T-helper 2 cell (primary cell): ENCODE measurements at places on chromosomes 5 and 9.

DNA sequence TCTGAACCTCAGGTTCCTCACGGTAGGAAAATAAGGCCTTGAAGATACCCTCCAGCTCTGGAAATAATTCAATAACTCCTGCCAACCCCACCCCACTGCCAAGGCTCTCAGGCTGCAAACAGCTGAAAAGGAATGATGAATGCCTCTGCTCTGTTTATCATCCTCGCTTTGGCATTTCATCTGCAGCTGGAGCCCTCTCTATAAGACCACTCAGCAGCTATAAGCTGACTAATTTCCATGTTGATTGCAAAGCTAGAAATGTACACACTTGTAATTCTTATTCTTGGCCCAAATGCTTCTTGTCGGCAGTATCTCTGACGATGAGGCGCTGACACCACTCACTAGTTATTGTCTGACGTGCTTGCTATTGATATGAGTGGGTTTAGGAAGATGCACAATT lies 408.4 kb upstream of the NMUR2 start:
- no peak for DNase-seq

GRCh38 chr5:153655201-153655510 lies 164.7 kb downstream of the GRIA1 start:
- no peak for DNase-seq

DNA sequence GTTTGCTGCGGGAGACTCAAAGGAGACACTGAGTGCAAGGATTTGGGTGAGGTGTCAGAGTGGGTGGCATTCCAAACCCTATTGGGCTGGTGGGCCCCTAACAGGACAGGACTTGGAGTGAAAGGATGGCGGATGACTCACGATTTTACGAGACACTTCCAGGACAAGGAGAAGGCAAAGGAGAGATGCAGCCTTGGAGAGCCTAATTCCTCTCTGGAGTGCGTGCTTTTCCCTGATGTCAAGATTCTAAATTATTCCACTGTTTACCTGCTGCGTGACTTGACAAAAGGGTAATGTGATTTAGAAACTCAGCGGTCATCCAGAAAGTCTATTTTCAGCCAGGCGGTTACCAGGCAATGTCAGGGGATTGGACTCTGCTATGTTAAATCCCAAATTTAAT lies 41.6 kb upstream of the CD180 start:
- no peak for DNase-seq

DNA sequence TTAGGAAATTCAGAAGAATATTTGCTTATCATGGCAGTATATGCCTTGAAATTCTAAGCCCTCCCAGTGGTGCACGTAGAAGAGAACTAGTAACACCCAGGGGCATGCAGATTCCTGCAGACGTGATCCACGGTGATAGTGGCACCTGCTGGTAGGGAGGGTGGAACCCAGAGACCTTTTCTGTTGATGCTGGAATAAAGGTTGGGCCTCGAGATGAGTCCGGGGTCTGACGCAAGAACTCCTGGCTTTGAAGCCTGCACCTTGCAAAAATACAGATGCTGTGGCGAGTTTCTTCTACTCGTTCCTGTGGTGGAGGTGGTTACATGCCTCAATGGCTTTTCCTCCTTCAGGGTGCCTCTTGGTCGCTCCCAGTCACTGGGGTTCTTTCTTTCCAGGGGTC lies 39.5 kb upstream of the PHF2 start:
- DNase-seq: no peak

DNA sequence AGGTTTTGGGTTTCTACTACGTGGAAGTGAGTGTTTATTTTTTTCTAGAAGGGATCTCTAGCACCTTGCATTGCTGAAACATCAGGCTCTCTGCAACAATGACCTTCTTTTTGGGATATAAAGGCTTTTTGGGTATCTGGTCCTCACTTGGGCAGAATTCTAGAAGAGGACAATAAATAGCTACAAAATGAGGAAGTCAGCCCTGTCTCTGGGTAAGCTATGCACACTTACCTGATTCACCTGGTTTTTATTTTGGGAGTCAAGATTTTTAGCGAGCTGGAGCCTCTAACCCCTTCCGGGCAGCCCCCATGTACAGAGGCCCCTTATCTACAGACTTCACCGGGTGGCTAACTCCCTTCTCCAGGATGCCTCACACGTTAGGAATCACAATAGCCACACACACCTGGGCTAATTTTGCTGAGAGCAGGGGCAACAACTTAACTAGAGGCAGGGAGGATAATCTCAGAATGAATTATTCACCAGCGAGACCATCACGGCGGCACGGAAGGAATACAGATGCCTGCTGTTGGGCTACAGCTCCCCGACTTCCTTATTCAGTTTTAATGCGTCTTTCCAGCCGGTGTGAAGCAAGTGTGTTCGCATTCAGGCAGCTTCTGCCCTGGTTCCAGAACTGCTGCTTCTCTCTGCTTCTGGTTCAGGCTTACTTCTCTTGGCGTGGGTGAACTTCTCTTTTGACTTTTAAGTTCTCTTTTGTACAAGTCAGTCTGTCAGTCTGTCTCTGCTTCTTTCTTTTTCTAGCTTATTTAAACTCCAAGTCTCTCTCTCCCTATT lies 341.0 kb upstream of the PANK3 start:
- DNase-seq: no peak

DNA sequence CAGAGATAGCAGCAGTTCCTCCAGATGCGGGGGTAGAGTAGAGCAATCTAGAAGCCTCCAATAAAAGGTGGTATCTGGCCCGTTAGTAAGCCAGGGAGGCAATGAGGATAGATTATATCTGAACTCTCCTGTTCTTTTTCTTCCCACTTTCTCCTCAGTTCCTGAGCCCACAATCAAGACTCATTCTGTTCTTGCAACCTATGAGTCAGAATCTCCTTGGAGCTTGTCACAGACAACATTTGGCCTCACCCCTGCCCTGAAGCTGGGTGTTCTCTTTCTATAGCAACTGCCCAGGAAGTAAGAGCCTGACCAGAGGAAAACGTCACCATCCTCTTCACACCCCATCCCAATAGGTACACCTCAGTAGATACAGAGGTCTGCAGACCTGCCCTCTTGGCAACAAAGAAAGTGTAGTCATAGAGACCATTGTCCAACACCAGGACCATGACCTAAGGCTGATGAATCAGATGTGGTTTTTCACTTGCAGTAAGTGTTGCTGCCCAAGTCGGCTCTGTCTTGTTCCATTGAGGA lies 76.3 kb upstream of the PCA3 start:
- DNase-seq: no peak

DNA sequence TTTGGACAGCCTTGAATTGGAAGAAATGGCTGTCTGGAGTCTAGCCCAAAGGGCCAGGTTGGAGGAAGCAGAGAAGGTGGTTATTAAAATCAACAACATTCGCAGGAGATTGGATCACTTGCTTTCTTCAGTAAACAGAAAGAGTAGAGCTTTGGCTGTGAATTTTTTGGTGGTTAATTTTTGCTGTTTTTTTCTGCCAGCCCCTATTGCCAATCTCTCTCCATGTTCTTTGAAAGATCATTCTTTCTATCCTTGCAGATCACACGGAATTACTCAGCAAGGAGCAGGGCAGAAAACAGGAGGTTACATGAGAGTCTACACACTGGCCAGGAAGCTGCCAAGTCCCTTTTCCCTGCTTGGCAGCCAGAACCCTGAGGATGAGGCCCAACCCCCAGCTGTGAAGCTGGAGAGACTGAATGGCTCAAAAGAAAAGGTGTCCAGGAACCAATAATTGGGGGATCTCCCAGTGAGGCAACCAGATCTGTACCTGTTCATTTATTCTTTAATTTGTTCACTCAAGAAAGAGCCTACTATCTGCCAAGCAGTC lies 13.0 kb downstream of the GLRX start:
- DNase-seq: no peak

DNA sequence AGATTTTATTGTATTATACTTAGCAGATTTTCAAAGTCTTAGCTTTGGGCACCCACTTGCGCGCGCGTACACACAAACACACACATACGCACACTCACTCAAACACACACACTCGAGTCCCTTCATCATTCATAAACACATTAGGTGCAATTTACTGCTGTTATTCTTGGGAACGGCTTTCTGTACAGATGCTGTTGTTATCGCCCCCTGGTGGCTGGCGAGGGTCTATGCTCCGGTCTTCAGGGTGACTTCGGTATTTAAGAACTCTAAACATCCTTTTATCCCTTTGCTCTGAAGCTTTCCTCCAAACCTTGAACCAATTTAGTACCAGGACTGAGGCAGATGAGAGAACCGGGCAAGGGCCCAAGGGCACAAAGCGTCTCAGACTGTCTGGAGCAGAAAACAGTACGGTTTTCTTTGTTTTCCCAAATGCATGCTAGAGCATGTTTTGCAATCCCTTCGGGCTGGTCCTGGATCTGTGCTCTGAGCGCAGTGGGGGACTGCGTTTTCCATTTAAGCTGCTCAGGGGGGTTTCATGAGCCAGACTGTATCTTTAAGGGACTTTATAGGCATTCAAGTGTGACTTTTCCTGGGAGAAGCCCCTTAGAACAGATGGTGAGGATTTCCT lies 1.7 kb upstream of the SLIT3 start:
- peak; percentile 63 for DNase-seq

GRCh38 chr9:88818495-88819201 lies 172.6 kb upstream of the S1PR3 start:
- DNase-seq: no peak

DNA sequence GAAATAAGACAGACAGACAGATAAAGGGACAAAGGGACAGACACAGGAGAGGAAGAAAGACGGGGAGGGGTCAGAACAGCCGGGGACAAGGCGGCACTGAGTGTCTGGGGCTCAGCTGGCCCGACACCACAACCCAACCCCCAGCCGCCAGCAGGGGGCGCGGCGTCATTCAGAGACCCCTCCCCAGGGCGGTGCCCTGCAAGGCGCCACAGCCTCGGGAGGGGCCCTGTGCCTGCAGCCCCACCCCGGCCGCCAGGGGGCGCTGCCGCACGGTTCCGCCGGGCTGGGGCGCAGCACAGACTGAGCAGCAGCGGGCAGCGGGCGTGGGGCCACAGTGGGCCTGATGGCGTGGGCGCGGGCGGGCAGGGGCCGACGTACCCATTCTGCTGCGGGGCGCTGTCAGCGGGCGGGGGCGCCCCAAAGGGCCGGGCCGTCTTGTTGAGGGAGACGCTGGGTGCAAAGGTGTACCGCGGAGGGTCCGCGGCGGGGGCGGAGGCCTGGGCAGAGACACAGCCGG lies 5.9 kb downstream of the PDLIM7 start:
- no peak for DNase-seq

DNA sequence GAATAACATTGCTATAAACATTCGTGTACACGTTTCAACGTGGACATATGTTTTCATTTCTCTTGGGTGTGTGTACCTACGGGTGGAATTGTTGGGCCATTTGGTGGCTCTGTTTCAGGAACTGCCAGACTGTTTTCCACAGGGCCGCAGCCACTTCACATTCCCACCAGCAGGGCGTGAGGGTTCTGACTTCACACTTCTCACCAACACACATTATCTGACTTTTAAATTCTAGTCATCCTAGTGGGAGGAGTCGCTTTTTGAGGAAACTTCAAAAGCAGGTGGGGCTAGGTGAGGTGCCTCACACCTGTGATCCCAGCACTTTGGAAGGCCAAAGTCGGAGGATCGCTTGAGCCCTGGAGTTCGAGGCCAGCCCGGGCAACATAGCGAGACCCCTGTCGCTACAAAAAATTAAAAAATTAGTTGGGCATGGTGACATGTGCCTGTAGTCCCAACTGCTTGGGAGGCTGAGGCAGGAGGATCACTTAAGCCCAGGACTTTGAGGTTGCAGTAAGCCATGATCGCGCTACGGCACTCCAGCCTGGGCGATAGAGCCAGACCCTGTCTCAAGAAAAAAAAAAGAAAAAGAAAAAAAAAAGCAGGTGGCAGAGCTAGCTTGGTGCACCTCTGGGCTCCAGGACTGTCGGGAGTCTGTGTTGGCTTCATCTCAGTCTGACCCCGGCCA lies 28.5 kb downstream of the TSPAN17 start:
- DNase-seq: no peak

DNA sequence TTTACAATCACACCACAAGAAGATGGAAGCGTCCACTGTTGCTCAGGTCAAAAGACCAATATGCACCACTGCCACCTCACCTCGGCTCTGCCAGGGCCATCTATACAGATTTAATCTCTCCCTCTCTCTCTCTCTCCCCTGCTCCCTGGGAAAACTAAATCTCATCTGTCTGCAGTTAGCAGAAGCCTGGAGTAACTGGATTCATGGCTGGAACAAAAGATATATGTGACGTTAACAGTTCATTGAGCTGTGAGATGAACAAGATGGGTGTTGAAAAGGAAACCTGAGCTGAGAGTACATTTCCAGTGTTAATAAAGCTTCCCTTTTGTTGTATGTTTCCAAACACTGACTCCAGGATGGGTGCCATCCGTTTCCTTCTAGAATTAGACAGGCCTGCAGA lies 369.7 kb downstream of the CDK5RAP2 start:
- DNase-seq: no peak

DNA sequence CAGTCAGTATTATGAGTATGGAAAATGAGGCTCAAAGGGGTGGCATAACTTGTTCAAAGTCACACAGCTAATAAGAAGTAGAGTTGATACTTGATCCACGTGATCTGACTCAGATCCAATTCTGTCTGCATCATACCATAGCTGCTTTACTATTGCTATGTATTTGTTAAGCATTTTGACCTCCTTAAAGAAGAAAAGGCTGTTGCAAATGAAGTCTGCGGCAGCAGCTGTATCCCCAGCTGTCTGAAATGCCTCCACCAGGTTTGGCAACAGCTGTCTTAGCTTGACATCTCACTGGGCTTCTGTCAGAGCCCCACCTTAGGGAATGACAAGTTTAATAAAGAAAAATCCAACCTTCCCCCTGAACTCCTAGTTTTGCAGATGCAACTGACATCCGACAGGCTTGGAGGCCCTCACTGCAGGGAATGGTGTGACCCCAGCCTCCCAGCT lies 75.6 kb upstream of the SLC44A1 start:
- DNase-seq: no peak

DNA sequence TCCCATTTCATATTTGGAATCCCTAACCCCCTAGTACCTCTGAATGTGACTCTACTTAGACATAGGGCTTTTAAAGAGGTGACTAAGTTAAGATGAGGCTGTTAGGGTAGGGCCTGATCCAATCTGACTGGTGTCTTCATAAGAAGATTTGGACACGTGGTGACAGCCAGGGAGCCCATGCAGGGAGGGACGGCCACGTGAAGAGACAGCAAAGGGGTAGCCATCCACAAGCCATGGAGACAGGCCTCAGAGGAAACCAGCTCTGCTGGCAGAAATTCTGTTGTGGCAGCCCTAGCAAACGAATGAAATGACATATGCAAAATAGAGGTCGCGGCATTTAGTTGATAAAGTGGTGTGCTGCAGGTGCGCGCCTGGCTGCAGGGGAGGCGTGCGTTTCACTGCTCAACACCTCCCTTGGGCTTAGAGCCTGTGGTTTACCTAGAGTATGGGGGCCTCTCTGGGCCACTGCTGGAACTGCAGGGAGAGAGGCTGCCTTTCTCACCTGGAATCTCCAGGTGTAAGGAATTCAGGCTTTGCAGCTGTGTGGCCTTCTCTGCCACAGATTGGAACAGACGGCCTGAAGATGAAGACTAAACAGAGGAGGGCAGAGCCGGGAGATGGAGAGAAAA lies 7.1 kb upstream of the AFAP1L1 start:
- DNase-seq: no peak
